HCEC 1CT (cell line): ENCODE measurements at places on chromosomes 11 and 22.

GRCh38 chr11:118439646-118440045 lies 3.4 kb downstream of the KMT2A start:
- DNase-seq = no peak

- DNase-seq = no peak
Observed at GRCh38 chr11:85893395-85893794, 38.2 kb downstream of the CCDC83 start.

DNA sequence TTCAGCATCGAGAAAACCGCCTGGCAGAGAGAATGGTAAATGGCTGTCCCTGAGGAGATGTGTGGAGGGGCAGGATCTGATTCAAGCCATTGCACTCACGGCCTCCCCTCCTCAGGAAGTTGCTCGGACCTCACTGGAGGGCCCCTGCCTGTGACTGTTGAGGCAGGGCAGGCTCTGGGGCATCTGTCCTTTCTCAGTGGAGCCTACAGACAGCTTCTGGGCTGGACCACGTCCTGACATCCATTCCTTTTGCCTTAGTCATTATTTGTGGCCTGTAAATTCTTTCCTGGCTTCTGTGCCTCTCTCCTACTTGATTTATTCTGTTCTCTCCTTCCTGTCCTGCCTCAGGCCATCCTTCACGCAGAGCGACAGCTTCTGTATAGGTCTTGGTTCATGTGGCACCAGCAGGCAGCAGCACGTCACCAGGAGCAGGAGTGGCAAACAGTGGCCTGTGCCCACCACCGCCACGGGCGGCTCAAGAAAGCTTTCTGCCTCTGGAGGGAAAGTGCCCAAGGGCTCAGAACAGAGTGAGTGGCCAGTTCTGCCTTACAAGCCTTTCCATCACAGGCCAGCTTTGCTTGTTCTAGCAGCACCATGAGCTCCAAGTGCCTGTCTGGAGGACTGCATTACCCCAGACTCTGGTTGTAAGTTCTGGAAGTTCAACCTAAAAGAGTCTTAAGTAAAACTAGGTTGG lies 59.6 kb downstream of the PISD start:
- DNase-seq = peak; percentile 89

DNA sequence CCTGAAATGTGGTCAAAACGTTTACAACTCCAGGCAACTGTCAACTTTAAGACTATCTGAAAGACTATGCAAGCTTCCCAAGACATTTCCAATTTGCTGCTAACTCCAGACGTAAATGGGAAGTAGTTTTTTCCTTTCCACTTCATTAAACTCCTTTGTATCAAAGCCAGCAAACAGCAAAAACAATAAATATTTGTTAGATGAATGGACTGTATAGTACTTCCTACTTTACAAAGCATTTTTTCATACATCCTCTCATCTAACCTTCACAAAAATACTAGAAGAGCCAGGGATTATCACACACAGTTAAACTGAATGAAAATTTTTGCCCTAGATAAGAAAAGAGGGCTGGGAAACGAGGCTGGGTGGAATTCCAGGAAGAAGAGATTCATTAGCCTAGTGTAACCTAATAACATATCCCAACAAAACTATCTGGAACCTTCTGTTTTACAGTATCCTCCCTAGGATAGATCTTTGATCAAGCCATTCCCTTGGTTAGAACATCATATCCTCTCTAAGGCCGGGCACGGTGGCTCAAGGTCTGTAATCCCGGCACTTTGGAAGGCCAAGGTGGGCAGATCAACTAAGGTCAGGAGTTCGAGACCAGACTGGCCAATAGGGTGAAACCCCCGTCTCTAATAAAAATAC lies 10.4 kb downstream of the NUP98 start:
- no peak for DNase-seq

GRCh38 chr11:45933131-45933831 lies 10.8 kb downstream of the LARGE2 start:
- DNase-seq = no peak

DNA sequence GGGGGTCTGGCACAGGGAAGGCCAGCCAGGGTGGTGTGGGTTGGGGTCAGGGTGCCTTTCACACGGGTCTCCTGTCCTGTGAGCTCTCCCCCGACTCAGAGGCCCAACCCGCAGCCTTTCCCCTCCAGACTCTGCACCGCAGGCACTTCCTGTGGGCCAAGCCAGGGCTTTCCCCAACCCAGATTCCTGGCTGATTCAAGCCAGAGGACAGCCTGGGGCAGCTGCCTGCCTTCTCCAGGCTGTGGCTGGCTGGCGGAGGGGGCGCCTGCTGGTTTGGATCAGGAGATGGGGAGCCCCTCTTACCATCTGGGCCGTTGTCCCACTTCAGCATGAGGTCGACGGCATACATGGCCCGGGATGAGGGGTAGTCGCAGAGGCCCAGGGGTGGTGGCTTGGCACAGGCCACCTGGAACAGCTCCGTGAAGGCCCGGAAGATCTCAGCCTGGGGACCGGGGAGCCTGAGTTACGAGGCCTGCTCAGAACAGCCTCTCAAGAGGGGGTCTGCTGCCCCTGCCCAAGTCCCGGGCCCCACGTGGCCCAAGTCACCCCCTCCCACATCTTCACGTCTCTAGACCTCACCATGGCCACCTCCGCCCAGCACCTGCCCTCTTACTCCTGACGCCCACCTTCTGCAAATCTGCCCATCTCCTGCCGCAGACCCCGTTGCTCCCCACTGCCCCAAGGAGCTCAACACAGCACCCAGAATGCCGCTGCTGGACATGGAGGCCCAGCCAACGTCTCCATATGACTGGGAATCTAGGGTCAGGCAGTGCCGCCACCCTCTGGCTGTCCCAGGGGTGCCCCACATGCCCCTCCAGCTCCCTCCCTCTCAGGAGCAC lies 17.3 kb downstream of the TSPO start:
- DNase-seq = no peak

DNA sequence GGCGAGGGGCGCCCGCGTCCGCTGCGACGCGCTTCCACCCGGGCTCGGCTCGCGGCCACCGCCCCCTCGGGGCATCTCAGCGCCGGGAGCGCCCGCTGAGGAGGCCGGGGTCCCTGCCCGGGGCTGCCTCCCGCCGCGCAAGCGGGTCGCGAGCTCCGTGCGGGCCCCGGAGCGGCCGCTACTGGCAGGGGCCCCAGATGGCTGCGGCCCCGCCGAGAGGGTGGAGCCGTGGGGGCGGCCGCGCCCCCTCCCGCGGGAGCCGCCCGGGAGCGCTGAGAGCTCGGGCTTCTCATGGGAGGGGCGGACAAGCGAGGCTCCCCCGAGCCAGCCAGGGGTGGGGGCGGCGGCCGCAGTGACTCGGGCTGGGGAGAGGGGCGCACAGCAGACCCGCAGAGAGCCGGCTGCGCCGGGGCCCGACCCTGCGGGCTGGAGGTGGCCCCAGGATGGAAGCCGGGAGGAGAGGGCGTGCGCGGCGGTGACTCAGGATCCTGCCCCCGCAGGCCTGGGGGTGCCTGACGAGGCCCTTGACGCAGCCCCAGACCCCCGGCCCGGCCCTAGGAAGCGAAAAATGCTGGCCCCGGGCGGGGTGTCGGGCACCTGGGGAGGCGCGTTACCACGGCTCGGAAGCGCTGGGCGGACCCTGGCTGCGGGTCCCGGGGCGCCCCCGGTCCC lies 603 bp upstream of the ZFTA start:
- DNase-seq = no peak

DNA sequence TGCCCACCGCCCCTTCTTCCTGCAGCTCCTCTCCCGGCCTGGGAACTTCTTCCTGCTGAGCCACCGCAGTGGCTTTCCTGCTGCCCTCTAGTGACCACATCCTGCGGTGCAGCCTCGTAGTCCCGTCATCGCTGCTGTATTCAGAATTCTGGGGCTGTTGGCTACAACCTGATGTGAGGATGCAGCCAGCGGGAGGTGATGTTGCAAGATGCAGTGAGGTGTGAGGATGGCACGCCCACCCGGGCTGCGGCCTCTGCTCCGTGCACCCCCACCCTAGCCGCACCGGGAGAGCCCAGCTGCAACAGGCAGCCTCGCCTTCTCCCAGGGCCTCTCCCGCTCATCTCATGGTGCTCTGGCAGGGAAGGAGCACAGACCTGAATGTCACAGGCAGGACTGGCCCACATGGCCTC lies 10.1 kb downstream of the CHST1 start:
- peak; percentile 41 for DNase-seq

DNA sequence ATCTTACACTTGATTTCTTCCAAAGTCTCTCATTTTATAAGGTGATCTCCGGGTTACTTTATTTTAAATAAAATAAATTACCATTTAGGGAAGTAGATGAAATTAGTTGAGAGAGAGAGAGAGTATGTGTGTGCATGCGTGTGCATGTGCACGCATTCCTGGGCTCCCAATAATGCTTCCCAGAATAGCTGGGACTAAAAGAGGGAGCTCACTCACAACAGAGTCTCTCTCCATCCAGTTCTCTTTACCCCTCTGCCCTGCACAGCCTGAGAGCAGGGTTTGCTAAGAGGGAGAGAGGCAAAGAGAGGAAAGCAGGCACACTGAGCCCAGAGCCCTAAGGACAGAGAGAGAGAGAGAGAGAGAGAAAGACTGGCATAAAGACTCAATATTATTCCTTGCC lies 11.3 kb upstream of the TRIM44 start:
- no peak for DNase-seq
